ENCODE measurements at places on chromosomes 2 and 18.

DNA sequence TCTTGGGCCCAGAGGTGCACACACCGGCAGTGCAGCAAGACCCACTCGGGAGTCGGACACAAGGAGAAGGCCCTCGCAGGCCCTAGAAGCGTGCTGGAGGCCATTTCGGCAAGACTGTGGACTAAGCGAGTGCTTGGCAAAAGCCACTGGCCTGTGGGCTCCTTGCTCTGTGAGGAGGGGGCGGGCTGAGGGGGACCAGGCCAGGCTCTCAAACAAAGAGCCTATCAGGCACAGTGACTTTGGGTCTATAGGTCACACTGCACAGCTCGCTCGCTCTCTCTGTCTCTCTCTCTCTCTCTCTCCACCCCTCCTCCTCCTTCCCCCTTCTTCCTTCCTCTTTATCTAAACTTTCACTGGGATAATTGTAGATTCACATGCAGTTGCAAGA is 23.6 kb upstream of the ZCCHC2 start:
- DNase-seq: no peak

DNA sequence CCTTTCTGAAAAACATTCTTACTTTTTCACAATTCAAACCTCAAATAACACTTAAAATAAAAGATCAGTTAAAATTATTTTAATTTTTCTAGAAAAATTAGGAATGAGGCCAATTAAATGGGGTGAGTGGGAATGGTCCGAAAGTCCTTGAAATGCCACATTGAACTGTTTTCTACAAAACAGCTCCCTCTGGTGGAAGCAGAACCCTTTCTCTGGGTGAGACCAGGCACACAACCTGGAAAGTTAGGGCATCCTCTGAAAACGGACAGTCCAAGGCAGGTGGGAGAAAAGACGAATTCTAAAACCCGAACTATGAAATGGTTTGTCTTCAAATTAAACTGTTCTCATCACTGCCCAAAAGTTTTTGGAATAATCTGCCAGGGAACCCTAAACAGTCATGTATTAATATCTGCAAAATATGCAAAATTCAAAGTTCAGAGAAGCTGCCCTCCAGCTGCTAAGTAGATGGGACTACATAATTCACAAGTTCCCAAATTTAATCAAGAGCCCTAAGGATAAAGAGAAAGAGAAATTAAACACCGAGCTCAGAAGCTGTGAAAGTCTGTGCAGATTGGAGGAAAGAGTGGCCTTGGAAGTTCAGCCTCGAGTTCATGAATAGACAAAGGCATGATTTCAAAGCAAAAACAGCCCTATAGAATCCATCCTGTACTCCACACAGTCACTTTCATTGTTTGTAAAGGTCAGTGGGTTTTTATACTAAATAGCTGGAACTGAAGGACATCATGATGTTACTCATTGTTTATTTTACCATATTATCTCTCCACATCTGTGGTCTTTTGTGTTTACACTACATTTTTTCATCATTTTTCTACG is 108.3 kb downstream of the PIEZO2 start:
- DNase-seq: no peak

GRCh38 chr2:127047716-127048617 is 59.0 kb downstream of the BIN1 start:
- DNase-seq: no peak

GRCh38 chr18:27366151-27366550 is 181.0 kb upstream of the CHST9 start:
- DNase-seq: no peak

DNA sequence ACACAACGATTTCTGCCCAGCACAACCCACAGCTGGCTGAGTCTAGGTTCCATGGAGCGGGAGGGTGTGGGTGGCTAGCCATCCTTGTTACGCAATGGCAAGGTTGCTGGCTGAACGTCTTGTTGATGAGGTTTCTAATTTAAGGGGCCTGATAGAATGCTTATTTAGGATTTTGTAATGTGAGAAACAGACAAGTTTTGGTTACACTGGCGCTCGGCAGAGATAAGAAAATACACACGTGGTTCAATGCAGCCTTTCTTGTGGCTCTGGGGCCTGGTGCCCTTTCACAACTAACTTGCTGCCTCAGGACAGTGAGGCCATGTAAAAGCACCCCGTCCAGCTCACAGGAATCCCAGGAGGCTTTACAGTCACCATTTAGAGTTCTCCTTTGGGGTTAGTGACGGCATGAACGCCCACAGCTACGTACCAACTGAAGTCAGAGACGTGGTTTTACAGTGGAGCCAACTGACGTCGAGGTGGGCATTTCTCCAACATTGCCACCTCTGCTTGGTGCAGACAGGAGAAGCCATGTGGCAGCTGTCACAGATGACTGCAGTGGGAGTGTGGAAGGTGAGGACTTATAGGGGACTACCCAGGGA is 29.7 kb upstream of the PIEZO2 start:
- no peak for DNase-seq

DNA sequence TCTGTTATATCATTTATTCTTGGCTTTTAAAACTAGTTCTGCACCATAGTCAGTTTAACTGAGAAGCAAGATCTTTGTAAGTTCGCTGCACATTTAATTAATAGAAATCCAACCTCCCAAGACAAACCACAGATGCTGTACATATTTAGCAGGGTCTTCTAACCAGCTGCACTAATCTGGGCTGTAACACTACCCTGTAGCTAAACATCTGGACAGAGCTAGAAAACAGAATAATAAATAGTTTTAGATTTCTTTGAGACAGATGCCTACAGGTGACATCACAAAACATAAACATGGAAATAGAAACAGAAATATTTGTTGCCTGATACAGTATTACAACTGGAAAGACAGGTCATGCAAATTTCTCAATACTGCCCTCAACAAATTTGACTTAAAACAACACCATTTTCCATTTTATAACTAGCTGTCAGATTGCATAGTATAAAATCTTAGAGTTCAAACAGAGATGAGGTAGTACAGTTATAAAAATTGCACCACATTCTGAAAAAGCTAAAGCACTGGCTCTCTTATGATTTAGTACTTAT is 315.1 kb downstream of the NR4A2 start:
- no peak for DNase-seq

Data from stimulated activated CD8-positive, alpha-beta memory T cell treated with anti-CD3 and anti-CD28 coated beads, Interleukin-2, amount 100 ng/mL, for 1 hour (primary cell).